ENCODE measurements at places on chromosomes 7 and 10.

GRCh38 chr7:122248472-122248871 lies 56.1 kb downstream of the FEZF1 start:
- DNase-seq = no peak

DNA sequence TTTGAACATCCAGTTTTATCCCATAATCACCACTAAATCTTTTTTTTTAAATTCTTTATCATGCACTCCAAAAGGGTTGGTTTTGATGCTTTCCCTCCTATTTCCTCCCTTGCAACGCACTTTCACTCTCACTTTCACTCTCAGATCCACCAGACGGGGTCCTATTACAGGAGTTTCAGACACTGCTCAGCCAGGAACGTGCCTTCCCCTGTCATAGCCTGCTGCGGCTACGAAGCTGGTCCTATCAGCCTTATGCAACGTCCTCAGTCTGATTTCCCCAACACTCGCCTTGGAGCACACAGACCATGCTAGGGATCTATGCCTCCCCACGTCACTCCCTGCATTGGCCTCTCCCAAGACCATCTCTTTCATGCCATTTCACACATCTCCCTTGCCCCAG lies 23.4 kb downstream of the ZPBP start:
- DNase-seq = no peak

GRCh38 chr10:96995851-96996250 lies 163.8 kb downstream of the LCOR start:
- peak; percentile 72 for DNase-seq

DNA sequence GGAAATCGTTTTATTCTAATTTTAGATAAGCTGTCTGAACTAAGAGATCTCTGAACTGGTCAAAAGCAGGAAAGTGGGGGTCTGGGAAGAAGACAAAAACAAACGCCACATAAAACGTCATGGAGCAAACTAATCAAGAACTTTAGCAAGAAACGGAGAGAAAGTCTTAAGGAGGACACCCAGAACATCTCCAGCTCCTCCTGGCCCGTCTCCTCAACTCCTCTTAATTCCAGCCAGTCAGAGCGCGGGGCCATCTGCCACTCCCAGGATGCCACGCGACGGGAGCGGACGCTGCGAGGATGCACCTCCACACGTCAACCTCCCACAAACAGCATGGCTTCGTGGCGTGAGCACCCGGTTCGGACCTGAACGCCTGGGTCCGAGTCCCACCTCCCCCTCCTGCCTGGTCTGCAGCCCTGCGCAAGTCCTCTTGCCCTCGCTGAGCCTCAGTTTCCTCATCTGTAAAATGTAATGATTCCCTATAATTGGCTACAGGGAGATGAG lies 598 bp downstream of the MMS19 start:
- peak; percentile 74 for DNase-seq

- peak; percentile 52 for DNase-seq
These were observed 87.1 kb upstream of the HDAC9 start for GRCh38 chr7:18408461-18408860.

- DNase-seq = no peak
These were observed 98.5 kb downstream of the WDR37 start for GRCh38 chr10:1154531-1155295.

- no peak for DNase-seq
These were observed 890 bp downstream of the ZFYVE27 start for GRCh38 chr10:97737770-97738265.

DNA sequence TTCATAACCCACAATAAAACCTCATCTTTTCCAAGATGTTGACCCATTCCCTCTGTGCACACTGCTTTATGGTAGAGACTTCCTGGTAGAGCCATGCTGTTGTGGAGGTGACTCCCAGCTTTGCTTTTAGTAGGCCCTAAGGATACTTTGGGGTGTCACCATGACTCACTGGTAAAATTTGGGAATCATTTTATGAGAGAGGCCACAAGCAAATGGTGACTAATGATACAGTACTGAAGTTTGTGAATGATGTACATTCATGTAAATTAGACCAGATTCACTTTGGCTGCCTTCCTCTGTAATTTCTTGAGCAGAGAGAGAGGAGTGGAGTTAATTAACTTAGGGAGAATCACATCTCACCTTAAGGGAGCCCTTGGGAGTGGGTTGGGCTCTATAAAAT lies 686.5 kb downstream of the LRMDA start:
- no peak for DNase-seq

GRCh38 chr7:98913612-98914011 lies 35.3 kb downstream of the TRRAP start:
- no peak for DNase-seq

DNA sequence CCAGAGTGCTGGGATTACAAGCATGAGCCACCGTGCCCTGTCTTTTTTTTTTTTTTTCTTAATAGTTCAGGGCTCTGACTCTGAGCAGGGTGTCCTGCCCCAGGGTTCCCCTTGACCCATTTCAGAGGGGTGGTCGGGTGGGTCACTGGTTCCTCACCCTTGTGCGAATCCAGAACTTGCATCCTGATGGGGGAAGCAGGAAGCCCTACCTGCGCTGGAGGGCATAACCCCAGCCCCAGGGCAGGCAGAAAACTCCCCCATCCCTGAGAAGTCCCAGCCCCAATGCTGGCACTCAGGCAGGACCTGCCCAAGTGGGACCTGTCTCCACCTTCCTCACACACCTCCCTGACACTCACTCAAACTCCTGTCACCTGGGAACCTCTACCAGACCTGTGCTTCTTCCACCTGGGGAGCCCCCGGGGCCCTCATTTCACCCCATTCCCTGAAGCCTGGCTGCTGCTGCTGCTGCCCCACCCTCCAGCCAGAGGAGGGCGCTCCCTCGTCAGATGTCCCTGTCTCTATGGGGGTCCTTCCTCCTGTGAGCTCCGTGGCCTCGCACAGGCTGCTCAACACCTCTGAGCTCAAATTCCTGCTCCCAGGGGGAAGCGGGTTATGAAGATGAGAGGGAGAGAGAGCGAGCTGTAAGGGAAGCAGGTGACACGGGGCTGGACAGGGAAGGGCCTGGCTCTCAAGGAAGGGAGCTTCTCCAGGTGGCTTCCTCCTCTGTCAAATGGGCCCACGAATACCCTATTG lies 15.1 kb upstream of the ZNF273 start:
- DNase-seq = no peak

DNA sequence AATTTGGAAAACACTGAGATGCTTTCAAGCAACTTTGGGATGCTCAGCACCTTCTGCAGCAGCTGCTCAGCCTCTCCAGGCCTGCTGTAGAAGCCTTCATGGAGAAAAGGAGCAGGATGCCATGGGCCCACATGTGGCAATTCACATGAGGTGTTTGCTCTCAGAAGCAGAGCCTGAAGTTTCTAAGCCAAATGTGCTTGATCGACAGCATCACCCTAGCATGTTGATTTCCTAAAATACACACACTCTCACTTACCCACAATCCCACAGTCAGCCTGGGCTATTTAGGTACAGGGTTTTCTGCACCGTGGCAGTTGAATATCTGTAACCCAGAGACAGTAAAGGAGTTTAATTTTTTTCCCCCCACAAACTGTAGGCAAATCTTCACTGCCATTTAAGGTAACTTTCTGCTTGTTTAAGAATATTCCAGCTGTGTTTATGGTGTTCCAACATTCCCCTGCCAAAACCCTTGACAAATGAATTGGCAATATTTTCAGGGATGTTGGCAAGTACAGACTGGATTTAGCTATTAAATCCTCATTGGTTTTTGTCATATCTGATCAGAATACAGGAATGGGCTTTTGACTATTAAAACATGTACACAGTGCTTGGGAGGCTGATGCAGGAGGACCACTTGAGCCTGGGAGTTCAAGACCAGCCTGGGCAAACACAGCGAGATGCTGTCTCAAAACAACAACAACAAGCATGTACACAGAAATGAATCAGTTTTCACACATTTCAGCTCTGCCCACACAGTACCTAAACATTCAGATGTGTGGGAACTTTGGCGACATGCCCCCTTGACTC lies 244.2 kb downstream of the CELF2 start:
- DNase-seq = no peak
